ENCODE measurements at places on chromosomes 3 and 15.

DNA sequence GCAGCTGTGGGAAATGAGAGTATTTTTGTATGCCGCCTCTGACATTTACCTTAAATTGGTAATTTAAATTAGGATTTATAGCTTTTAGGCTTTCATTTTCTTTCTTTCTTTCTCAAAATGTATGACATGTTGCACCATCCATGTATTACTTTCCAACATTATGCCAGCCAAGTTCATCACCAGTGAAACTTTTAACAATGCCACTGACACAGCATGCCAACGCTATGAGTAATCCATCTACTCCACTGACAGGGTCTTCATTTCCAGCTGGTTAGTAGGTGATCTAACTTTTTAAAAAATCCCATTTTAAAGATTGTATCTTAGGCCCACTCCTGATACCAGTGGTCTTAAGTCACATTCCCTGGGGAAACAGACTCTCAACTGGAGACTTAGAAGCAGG, 21.8 kb upstream of the CLDN16 start:
- no peak for DNase-seq

DNA sequence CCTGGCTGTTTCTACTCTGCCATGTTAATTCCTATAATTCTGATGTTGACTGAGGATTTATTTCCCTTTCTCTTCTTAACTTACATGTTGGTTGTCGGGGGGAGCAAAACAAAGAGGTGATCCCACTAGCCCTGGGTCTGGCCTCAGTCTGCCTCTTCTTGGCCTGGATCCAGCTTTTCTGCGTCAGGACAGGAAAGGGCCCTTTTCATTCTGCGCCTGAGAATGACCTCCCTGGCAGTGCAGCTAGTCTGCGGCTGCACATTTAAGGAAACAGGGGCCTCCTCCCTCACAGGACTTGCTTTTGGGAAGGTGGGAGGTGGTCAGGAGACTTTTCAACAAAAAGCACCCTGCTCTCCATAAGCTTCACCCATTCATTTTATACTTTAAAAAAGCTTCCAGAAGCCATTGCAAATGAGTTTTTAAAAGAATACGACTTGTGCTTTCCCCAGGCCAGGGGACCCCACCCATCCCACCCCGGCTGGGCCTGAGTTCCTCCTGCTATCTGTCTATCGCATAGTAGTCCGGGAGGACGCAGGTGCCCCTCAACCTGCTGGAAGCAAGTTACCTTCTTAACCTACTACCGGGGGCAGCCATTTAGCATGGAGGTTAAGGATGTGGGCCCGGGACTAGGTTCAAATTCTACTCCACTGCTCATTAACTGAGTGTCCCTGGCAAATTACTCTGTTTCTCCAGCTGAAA, 21.3 kb upstream of the EHD4 start:
- no peak for DNase-seq

DNA sequence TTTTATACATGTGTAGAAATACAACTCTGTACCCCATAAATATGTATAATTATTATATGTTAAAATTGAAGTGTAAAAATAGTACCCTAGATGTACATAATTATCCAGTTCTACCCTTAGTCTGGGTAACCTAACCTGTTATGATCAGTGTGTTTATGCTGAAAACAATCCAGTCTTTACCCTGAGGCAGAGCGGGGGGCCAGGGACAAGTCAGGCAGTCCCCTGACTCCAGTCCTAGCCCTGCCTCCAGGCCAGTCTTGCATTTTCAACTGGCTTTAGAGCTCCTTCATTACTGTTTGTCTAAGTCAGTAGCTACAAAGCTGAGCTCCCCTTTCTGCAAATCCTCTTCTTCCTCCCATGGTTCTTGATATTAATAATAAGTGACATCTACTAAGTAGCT, 3.1 kb downstream of the MESD start:
- DNase-seq: no peak

- peak; percentile 98 for DNase-seq
Observed at GRCh38 chr3:184261270-184261853, at the start of gene CAMK2N2. CAMK2N2 (minus strand) TSS chr3:184261553; CDS start chr3:184261285, 268 bp downstream.
